ENCODE measurements at places on chromosomes 1 and 21. TPM values are rescaled to one million over a fixed set of nuclear protein-coding genes. Genes with fewer than 3 reads are reported as not detected.

The NBPF3 gene
- polyA plus RNA-seq, result 15.5 TPM

GRCh38 chr1:46248122-46248920 lies 758 bp downstream of the RAD54L start:
- no peak for DNase-seq

- no peak for DNase-seq
Measured at GRCh38 chr1:199743227-199743626, 284.3 kb upstream of the NR5A2 start.

GRCh38 chr1:228987736-228988506 lies 252.6 kb downstream of the RHOU start:
- no peak for DNase-seq

The SPATA17 gene
- polyA plus RNA-seq, result 14.9 TPM

GRCh38 chr1:162720996-162721395 lies 69.5 kb upstream of the HSD17B7 start:
- DNase-seq, result no peak

GRCh38 chr1:248820041-248820585 lies 5.6 kb downstream of the SH3BP5L start:
- DNase-seq, result no peak

The TBX15 gene
- 0.30 TPM for polyA plus RNA-seq

DNA sequence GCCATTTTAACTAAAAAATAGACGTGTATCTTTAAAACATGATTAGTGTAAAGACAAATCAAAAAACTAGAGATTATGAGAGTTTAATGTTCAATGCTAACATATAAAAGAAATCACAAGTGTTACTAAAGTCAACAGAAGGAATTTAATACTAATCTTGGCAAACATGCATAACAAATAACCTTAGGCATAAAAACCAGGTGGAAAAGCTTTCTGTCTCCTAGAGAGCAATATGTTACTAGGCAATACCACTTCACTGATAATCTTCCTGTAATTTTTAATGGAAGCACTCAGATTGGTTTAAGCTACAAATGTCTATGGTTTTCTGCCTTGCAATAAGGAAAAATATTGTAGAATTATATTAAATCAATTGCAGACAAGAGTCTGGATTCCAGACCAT lies 121.9 kb downstream of the NME7 start:
- DNase-seq, result no peak

GRCh38 chr1:202837746-202838262 lies 27.1 kb downstream of the PCAT6 start:
- DNase-seq, result no peak

The NBPF20 gene
- 1.8 TPM for polyA plus RNA-seq

GRCh38 chr1:74005533-74005932 lies 192.4 kb downstream of the LRRIQ3 start:
- DNase-seq, result no peak

The HSPA6 gene
- 0.27 TPM for polyA plus RNA-seq
